ENCODE measurements at places on chromosomes 5 and 9.

DNA sequence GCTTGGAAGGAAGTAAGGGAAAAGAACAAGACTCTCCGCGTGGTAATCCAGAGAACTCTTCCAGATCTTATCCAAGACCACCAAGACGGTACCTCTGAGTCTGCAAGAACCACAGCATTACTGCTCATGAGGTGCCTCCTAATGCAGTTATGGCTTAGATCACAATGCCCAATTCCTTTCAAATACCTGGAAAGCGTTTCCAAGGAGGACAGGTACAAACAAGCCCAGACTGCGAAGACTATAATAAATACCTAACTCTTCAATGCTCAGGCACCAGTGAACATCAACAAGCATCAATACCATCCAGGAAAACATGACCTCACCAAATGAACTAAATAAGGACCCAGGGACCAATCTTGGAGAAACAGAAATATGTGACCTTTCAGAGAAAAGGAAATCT, 325.5 kb downstream of the CWC27 start:
- DNase-seq, result no peak

DNA sequence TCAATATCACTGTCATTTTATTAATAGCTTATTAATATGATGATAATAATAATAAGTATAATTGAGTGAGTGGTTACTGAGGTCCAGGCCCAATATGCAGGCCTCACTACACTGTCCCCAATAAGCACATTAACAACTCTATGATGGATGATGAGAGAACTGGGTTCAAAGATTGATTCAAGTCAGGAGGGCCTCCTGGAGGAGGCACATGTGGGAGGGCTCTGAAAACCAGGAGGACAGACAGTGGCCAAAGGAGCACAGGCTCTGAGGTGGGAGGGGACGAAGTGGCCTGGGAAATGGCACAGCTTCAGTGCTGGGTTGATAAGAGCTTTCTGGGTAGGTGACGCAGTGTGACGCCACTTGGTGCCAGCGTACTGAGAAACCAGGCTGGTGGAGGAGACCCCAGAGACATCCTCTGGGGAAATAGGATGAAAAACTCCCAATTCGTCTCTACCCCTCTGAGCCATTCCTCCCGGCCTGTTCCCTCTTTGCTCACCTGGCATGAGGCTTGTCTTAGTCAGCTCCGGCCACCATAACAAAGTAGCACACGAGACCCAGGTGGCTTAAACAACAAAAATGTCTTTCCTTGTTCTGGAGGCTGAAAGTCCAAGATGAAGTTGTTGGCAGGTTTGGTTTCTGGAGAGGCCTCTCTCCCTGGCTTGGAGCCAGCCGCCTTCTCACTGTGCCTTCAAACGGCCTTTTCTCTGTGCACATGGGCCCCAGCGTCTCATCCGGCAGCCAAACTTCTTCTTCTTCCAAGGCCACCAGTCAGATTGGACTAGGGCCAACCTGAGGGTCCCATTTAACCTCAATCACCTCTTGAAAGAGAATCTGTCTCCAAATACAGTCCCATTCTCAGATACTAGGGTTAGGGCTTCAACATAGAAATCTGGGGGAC, 31.6 kb downstream of the NTNG2 start:
- DNase-seq, result no peak

GRCh38 chr5:76145945-76146344, 62.8 kb downstream of the SV2C start:
- DNase-seq, result no peak

DNA sequence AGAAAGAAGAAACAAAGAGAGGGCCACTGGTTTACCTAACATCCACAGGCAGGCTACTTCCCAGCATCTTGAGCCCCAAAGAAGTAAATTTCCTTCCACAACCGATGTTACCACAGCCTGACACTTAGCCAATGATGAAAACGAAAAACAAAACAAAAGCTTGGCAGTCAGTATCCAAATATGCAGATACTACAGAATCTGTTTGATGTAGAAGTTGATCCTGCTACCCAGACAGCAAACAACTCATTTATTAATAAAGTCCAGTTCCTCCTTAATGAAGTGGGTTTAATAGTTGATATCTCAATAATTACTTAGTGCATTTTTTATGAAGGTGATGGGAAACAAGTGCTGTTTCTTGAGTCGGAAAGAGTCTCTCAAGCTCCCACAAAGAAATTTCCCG, 67.1 kb upstream of the GABRP start:
- no peak for DNase-seq

DNA sequence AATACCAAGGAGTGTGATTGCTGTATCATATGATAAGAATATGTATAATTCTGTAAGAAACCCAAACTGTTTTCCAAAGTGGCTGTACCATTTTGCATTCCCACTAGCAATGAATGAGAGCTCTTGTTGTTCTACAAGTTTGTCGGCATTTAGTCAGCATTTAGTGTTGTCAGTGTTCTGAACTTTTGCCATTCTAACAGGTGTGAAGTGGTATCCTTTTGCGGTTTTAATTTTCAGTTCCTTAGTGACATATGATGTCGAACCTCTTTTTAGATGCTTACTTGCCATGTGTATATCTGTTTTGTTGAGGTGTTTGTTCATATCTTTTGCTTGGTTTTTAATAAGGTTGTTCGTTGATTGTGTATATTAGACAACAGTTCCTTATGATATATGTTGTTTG, 296.3 kb upstream of the IZUMO3 start:
- no peak for DNase-seq

- no peak for DNase-seq
Measured at GRCh38 chr5:179397516-179397915, 52.3 kb upstream of the ADAMTS2 start.

- DNase-seq, result no peak
Measured at GRCh38 chr9:98495530-98495929, 213.2 kb downstream of the GABBR2 start.

GRCh38 chr5:136132557-136133221, at the start of gene SMAD5:
Gene SMAD5 (plus strand): TSS chr5:136132845. CDS start chr5:136153761, 20,916 bp downstream.
- DNase-seq, result peak; percentile 97

DNA sequence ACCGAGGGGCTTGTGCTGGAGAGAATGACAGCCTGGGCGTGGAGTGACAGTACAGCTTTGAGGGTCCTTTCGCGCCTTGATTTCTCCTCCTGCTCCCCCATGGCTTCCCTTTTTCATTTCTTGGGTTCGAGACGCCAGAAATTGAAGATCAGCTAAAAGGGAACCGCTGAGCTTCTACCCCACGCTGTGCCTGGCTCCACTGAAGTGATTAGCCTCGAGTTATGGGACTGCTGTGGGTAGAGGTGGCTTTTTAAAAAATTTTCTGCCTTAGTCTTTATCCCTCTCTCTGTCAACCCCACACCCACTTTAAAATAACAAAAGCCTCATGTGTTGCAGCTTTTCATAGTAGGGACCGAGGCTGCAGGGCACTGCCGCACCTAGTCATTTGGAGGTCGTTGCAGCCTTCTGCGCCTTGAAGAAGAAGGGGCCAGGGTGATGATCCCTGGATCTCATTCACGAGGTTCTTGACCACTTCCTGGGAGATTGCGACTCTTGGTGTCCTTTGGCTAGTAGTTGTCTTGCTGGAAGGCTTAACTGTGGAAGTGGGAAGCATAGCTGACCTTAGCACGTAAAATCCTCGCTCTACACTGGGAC, 603 bp downstream of the PPIP5K2 start:
- peak; percentile 10 for DNase-seq

GRCh38 chr5:184471-184870, 6.8 kb upstream of the LRRC14B start:
- DNase-seq, result no peak

- no peak for DNase-seq
Measured at GRCh38 chr5:179780362-179780761, 13.4 kb upstream of the LTC4S start.

GRCh38 chr9:97900738-97901565, 21.3 kb downstream of the TRMO start:
- DNase-seq, result peak; percentile 19

GRCh38 chr5:151285683-151286082, 17.9 kb downstream of the SLC36A3 start:
- no peak for DNase-seq

GRCh38 chr9:77649109-77649812, 1.1 kb upstream of the GNA14 start:
- DNase-seq, result no peak

DNA sequence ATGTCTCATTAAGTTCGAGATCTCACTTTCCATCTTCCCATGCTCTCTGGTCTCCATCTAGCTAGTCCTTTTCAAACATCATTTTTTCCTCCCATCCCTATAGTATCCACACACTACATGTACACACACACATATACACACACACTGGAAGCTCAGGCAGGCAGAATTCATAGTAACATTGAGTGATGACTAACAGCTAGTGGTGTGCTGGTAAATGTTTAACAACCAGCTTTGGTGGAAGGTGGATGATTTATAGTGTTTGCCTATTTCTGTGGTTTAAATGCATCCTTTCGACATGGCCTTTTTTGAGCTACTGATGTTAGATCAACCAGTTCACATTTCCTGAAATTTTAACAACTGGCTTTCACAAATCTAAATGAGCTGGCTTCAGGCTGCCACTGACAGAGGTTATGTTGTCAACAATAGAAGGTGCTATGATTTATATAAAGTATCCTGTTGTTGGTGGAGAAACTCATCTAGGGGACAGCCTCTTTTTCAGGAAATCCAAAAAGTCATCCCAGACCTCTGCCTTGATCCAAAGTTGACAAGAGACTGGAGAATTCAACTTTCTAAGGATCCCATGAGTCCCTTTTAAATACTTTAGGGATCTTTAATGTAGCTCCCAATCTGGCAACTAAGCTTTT, 117.8 kb downstream of the CCDC192 start:
- DNase-seq, result no peak

DNA sequence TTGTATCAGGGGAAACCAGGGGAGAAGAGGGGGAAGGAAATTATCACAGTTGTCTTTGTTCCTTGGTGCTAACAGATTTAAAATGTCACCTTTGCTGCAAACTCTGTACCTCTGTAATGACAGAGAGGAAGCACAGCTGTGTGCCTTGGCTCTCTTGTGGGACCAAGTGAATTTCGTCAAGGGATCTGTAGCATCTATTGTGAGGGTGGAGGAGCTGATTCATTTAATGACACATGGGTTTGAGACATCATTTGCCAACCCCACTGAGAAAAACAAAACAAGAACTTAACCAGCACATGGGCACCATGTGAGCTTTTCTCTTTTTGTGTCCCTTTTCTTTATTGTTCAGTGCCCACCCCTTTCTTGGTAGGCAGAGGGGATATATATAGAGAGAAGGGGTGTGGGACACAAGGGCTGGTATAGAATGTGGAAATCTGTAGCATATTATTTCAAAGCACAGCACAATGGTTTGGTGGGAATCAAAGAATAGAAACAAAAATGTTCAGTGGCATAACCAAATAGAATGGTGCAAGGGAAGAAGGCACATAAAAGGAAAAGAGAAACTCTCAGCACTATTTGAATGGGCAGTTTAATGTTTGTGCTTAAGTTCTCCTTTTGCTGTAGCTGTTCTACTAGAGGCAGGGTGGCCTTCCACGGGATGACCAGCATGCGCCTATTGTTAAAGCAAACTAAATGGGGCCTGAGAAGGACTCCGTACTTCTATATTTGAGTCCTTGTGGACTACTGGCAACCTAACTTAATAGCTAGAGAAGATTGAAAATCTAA, 63.3 kb downstream of the LIX1 start:
- DNase-seq, result no peak

- DNase-seq, result no peak
Measured at GRCh38 chr9:86734771-86735170, 212.5 kb downstream of the GAS1 start.

DNA sequence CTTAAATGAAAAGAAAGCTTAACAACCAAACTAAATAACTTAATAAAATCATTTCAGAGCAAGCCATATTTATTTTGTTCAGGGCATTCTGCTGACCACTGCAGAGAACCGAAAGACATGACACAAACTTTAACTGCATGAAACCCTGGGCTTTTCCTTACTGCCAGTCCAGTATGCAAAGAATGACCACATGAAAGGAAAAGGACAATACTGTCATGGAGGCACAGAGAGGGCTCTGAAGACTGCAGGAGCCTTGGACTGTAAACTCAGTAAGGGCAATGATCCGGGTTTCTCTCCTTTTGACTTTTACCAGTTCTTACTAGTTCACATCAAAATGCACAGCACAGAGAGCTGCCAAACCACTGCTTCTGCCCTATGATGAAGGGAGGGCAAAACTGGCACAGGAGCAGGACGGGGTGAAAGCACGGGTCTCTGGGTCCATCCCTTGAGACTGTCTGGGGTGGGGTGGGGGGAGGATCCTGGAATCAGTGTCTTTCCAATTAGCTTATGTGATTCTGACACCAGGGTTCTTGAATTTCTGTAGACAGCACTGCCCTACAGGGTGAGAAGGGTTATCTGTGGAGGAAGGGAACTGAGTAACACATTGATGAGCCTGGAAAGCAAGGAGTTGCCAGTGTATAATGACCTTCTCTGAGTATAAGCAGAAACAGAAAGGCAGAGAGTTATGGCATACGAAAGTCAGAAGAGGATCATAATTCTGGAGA, 44.7 kb downstream of the RNF130 start:
- no peak for DNase-seq

GRCh38 chr5:109567374-109568044, 122.2 kb upstream of the MAN2A1 start:
- DNase-seq, result no peak

- no peak for DNase-seq
Measured at GRCh38 chr5:31090467-31090866, 103.0 kb upstream of the CDH6 start.

DNA sequence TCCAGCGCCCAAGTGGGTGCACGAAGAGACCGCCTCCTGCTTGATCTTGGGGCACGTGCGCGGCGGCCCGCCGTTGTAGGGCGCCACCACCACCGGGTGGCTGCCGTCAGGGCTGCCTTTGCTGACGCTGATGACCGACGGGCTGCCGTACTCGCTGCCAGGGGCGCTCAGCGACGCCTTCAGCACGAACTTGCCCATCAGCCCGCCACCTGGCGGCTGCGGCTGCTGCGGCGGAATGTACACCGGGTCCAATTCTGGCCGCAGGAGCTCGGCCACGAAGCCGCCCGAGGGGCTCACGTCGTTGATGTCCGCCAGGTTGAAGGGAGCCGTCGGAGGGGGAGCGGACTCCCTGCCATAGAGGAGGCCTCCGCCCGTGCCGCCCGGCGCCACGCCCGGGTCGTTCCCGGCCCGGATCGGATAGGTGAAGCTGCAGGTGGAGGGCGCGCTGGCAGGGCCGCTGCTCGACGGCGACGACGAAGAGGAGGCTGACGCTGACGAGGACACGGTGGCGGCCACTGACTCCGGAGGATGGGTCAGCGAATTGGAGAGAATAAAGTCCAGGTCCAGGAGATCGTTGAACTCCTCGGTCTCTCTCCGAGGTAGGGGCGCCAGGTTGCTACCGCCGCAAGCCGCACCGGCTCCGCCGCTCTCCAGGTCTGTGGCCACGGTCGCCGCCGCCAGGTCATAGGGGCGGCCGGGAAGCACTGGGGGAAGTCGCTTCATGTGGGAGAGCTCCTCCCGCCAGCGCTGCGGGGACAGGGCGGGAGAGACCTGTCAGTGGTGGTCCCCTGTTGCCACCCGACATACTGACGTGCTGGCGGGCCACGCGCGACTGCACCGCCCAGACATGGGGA, 1.8 kb downstream of the KLF4 start:
- DNase-seq, result peak; percentile 77

- DNase-seq, result peak; percentile 16
Measured at GRCh38 chr9:120032639-120033038, 547.3 kb downstream of the CDK5RAP2 start.

- no peak for DNase-seq
Measured at GRCh38 chr5:123907349-123907748, 395.4 kb downstream of the CSNK1G3 start.

- no peak for DNase-seq
Measured at GRCh38 chr9:133250741-133251170, 24.2 kb downstream of the ABO start.
